ENCODE measurements at places on chromosomes 2 and 18.
A peak's percentile ranks its signal among the peaks of the same experiment; 100 is the strongest.

DNA sequence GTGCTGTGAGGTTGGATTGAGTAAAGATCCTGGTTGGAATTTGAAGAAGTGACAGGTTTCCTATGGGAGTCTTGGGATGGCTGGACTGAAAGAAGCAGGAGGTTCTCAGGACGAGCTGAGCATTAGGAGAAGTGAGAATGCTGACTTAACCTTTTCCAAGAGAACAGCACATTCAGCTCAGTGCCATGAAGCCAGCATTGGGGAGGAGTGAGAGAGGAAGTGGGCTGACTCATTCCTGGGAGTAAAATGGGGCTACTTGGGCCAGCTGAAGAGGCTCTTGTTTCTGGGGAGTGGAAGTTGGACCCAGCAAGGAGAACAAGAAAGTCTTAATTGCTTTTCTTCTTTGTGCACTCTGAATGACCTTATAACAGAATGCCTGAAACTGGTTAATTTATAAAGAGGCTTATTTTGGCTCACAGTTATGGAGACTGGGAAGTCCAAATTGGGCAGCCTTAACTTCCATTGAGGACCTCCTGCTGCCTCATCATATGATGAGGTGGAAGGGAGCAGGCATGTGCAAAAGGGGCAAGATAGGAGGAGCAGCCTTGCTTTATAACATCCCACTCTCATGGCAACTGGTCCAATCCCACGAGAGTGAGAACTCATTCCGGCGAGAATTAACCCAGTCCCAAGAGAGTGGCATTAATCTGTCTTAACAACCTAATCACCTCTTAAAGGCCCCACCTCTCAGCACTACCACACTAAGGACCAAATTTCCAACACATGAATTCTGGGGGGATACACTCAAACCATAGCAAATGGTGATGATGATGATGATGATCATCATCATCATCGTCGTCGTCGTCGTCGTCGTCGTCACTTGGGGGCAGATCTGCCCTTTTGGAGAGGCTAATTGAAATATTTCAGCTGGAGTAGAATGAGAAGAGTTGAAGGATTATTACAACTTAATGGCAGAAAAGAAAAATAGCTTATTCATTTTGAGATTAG, 26.1 kb downstream of the DGUOK start:
- DNase-seq = peak; percentile 8

DNA sequence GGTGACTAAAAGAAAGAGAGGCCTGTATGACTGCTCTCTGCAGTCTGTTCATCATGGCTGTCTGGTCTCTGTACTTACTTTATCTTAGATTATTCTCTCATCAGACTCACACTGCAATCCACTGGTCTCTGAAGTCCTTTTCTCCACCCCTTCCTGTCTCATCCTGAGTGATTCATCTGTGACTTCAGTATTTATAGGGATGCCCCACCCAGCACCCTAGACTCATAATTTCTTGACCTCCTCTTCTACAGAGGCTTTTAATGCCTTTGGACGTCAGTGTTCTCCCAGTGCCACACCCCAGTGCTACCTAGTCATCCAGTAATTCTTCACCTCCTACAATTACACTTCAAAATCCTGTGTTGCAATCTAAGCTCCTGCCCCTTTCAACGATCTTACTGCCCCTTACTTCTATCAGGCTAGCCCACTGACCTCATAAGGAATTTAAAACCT, 14.9 kb upstream of the ITPRID2 start:
- DNase-seq = no peak

DNA sequence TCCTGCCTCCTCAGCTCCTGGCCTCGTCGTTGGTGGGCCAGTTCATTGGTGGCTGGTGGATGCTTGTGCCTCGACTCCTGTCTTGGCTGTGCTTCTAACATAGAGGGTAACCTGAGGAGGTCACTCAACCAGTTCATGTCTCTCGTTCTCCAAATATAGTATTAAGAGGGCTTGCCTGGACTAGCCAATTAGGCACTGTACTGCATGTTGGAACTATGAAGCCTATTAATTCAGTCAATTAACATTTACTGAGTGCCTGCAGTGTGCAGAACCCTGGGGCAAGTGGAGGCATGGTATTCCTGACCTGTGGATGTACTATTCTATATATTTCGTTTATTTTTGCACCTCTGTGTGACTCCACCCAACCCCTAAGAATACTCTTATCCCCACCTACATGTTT, 89.9 kb upstream of the PELI1 start:
- no peak for DNase-seq

- no peak for DNase-seq
Observed at GRCh38 chr2:45134014-45134413, 124.8 kb upstream of the SIX2 start.

- DNase-seq = no peak
Observed at GRCh38 chr18:74806073-74806472, 208.4 kb downstream of the ZNF407 start.

- no peak for DNase-seq
Observed at GRCh38 chr2:158181171-158181570, 79.5 kb downstream of the UPP2 start.

- DNase-seq = no peak
Observed at GRCh38 chr2:43792653-43793052, 18.8 kb downstream of the DYNC2LI1 start.

DNA sequence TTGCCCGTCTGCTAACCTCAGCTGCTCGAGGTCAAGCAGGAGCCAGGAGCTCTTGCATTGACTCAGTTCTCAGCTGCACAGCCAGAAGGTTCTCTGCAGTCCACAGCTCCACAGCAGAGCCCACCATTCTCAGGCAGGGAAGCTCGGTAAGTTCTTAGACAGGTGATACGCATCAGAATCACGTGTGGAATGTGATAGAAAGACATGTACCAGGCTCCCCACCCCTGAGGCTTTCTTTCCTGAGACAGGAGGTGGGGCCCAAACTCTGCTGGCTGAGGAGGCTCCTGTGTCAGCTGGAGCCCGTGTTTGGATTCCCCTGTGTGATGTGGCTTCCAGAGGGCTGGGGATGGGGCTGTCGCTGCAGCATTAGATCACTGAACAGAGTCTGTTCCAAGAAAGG, 28.0 kb downstream of the DIPK1C start:
- no peak for DNase-seq

DNA sequence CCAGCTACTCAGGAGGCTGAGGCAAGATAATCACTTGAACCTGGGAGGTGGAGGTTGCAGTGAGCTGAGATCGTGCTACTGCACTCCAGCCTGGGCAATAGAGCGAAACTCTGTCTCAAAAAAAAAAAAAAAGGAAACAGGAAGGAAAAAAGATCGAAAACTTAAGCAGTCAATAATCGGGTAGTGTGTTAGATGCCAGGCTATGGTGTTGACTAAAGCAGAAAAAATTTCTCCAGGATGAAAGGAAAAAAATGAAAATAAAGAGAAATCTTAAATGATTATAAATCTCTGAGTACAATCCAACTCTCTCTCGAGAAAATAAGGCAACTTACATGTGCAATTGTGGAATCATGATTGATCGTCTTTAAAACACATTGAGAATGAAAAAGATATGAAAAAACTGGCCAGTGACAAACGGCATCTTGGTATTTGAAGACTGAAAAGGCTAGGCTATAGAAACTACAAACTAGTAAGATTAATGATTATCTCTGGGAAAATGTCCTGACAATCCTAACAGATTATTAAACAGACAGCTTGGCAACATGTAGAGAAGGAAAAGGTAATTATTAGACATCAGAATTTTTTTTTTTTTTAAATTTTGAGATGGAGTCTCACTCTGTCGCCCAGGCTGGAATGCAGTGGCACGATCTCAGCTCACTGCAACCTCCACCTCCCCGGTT, 16.3 kb upstream of the EPHA4 start:
- no peak for DNase-seq

DNA sequence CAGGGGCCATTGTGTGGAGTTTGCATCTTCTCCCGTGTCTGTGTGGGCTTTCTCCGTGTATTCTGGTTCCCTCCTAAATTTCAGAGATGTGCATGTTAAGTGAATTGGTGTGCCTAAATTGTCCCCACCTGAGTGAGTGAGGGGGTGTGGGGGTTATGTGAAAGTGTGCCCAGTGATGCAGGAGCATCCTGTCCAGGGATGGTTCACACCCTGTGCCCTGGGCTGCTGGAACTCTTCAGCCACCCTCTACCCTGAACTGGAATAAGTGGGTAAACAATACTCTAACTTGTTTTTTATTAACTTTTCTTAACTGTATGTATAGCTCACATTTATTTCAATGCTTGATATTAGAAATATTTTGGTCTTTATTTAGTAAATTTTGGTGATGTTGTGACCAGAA, 56.0 kb downstream of the UBE2E3 start:
- DNase-seq = no peak

DNA sequence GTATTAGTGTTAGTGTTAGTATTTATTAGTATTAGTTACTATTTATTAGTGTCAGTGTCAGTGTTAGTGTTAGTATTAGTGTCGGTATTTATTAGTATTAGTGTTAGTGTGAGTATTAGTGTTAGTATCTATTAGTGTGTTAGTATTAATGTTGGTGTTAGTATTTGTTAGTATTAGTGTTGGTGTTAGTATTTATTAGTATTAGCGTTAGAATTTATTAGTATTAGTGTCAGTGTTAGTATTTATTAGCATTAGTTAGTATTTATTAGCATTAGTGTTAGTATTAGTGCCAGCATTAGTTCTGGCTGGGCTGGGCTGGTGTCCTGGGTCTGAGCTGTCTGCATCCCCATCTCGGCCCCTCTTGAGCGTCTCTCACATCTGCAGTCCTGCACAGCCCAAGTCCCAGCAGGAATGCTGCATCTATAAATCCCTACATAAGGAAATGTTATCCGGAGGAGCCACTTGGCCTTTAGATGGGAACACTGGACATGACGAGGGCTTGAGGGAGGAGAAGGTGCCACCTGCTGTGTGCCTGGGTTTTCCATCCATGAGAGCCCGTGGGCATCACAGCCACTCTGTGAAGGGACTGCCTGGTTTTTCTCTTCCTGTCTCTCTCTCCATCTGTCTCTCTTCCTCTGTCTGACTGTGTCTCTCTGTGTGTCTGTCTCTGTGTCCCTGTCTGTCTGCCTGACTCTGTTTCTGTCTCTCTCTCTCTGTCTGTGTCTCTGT, 33.6 kb downstream of the TWIST2 start:
- DNase-seq = no peak

GRCh38 chr18:23596183-23596582, 9.9 kb upstream of the NPC1 start:
- DNase-seq = no peak
